Fibroblast of skin of back (primary cell): ENCODE measurements at places on chromosomes 12 and 14.

DNA sequence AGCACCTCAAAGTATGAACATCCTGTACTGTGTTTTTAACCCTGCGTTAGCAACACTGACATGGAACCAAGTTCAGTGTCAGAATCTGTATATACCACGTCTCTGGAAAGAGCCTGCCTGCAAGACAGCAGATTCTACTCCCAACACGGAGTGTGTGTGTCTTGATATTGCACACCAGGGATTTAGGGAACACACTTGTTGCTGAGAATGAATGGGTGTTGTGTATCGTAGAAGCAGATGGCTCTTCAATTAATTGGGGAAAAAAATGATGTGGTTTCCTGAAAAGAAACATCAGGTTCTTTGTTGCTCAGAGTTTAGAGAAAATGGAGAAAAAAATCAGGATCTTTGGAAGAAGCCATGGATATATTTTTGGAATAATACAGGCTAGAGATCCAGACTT lies 170.8 kb downstream of the EGLN3 start:
- DNase-seq = no peak

GRCh38 chr12:109775172-109775881 lies 57.9 kb downstream of the TRPV4 start:
- DNase-seq = peak; percentile 59

DNA sequence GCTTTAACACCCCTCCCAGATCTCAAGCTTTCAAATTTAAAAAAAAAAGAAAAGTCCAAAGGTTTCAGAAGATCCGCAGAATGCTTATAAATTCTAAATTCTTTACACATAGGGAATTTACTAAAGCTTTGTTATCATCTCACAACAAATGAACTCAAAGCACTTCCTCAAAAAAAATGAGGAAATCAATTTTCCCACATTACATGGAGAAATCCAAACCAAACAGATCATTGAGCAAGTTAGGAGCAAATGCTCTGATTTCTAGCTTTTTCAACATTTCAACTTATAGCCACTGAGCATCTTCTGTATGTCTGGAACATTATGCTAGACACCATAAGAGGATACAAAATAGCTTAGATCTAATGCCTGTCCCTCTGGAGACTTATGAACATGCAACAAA lies 161.0 kb downstream of the CEP128 start:
- no peak for DNase-seq

GRCh38 chr14:95228240-95228639 lies 70.9 kb upstream of the DICER1 start:
- no peak for DNase-seq

- peak; percentile 49 for DNase-seq
Measured at GRCh38 chr12:14554281-14555007, 13.2 kb downstream of the PLBD1 start.

DNA sequence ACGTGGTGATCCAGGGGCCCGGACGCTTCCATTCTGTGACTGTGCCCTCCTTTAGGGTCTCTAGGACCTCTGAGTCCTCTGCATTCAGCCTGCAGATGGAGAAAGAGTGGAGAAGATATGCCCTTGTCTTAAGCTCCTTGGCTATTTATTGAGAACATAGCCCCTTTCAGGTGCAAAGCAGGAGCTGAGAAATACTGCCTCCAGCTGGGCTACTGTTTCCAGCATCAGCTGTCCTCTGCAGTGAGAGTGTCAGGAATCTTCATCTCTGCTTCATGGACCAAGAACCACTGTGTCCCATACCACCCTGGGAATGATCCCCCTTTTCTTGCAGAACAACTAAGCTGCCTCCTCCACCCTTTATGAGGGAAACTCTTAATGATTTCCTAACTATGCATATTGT lies 47.8 kb upstream of the CEP83 start:
- no peak for DNase-seq

DNA sequence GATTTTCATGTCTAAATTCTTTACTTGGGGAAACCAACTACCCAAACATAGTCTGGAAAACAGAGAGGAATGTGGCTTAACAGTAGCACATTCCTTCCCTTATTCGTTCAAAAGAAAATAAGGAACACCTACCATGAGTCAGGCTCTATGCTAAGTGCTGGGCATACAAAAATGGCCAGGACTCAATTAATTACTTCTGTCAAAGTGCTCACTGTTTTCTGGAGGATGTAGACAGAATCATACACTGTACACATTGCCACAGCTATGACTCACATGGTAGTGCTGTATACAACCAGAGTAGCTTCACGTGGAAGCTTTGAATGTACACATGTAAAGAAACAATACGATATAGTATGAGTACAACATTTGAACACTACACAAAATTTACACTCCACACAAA lies 50.1 kb downstream of the SLC25A21 start:
- peak; percentile 70 for DNase-seq

DNA sequence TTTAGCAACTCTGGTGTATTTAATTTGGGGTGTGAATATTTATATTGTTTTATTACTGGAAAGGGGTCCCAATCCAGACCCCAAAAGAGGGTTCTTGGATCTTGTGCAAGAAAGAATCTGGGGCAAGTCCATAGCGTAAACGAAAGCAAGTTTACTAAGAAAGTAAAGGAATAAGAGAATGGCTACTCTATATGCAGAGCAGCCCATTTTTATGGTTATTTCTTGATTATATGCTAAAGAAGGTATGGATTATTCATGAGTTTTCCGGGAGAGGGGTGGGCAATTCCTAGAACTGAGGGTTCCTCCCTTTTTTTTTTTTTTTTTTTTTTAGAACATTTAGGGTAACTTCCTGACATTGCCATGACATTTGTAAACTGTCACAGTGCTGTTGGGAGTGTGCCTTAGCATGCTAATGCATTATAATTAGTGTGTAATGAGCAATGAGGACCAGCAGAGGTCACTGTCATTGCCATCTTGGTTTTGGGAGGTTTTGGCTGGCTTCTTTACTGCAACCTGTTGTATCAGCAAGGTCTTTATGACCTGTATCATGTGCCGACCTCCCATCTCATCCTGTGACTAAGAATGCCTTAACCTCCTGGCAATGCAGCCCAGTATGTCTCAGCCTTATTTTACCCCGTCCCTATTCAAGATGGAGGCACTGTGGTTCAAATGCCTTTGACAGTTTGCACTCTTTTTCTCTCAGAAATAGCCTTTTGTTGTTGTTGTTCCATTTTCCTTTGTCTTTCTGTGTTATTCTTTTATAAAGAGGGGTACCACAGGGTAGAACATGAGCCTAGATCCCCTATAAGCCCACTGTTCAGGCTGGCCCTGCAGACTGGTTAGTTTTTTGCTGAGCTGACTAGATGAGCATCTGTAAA lies 75.5 kb upstream of the DCD start:
- DNase-seq = peak; percentile 18

DNA sequence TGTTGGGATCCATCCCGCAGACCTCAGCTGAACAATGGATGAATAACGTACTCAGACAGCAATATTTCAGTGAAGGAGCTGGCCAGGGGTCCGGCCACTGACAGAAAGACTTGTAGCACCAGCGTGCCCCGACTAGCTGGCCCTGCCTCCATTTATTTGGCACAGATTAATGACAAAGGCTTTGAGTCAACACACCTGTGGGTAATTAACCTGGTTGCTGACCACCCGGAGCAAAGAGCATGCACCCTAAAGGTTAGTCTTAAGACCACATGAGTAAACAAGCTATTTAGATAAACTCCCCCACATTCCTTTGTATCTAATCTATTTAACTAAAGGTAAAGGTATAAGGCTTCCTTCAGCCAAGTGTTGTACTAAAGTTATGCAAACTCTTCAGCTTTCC lies 868.6 kb downstream of the LRFN5 start:
- DNase-seq = no peak

- no peak for DNase-seq
Measured at GRCh38 chr14:81991998-81992397, 458.3 kb upstream of the SEL1L start.

DNA sequence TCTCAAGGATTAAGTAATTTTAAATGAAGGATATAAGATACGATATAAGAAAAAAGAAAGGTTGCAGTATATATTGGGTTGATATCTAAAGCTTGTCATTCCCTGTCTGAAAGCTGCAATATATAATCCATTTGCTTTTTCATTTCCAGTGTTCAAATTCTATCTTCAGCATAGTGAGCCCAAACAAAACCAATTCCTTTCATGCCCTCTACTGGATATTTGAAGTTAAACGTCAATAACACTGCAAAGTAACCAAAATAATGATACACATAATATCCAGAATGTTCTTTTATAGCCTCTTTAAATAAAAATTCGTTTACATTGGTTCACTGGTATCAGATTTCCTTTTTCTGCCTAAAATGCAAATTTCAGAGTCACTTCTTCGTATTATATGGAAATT lies 64.5 kb upstream of the DAAM1 start:
- DNase-seq = peak; percentile 39

GRCh38 chr12:123055281-123055766 lies 74.8 kb downstream of the ARL6IP4 start:
- no peak for DNase-seq

DNA sequence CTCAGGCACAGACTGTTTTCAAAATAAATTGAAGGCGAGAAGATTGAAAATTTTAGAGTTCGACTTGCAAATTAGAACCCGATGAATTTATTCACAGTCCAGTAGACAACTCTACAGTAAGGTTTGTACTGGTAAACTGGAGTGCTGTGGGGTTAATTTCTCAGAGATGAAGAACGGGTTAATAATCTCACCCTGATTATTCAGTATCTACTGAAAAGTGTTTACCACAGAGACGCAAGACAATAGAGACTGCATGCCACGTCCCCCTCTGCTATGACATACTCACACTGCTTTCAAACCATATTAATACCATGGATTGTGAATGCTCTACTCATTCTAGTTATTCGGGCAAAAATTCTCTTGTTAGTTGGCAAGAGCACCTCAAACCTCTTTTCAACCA lies 36.1 kb downstream of the CFL2 start:
- peak; percentile 46 for DNase-seq

DNA sequence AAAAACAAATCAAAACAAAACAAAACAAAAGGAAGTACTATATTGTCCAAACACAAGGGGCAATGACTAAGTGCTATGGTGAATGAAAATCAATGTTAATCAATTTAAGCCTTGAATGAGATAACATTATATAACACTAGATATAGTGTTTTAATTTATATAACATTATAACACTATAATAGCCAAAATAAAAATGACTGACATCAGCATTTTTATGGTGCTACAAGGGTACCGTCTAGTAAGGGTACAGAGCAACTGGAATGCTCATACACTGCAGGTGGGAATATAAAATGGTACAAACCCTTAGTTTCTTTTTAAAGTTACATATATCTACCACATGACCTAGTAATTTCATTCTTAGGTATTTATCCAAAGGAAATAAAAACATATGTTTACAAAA lies 5.7 kb downstream of the NEDD8 start:
- DNase-seq = no peak

GRCh38 chr12:130860311-130860710 lies 11.6 kb upstream of the RAN start:
- DNase-seq = no peak

DNA sequence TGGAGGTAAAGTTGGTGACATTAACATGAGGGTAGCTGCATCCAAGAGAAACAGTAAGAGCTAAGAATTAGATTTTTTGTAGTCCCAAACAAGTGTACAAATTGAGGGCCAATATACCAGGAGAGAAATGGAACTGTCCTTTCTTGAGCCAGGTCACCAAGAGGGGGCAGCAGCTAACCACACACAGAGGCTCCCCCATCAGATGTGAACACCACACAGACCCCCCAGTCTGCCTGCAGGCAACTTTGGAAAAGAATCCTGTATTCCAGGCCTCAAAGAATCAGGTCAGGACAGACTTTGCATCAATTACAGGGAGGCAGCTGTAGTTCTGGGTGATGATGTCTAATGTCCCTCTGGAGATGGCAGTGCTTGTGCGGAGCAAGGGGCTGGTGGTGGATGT lies 77.9 kb downstream of the SPTB start:
- DNase-seq = peak; percentile 48

DNA sequence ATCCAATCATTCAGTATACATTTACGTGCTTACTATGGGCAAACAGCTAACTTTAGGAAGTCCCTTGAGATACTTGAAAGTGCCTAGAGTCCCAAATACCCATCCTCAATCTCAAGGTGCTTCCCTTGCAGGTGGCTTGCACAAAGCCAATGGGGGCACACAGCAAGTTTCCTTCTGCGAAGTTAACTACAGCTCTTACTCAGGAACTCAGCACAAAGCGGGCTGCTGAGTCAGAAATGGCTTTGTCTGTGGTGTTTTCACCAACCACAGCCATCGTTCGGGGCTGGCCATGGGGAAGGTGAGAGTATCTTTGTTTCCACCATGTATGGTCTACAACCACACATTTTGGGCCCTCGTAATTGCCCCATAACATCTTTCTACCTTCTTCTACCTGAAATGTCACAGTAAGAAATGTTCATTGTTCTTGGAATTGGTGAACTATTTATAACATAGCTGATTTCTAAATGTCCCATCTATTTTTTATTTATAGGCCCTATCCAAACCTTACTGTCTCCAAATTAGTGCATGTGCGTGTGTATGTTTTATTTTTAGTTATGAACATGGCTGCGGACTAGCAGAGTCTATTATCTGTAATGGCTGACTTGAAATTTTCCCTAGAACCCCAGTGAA lies 13.9 kb downstream of the MFAP5 start:
- DNase-seq = no peak

GRCh38 chr12:84946753-84947152 lies 34.2 kb upstream of the SLC6A15 start:
- DNase-seq = no peak

GRCh38 chr14:99006276-99006675 lies 265.7 kb downstream of the BCL11B start:
- peak; percentile 18 for DNase-seq

DNA sequence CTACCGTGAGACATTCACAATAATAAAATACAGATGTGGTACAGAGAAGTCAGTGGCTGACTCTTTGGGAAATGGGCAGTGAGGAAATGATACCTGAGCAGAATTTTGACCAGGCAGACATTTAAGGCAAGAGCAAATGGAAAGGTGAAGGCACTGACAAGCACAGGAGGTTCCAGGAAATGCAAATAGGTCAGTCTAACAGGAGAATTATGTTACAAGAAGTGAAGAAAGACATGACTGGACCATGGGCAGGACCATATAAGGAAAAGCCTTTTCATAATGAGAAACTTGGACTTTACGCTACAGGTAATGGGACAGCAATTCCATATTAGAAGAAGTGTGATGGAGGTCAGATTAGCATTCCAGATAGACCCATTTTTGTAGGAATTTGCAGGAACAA lies 338.9 kb downstream of the PDZRN4 start:
- no peak for DNase-seq

GRCh38 chr12:131368668-131369071 lies 342.2 kb upstream of the SFSWAP start:
- no peak for DNase-seq
